ENCODE measurements at places on chromosomes 2 and 18.

DNA sequence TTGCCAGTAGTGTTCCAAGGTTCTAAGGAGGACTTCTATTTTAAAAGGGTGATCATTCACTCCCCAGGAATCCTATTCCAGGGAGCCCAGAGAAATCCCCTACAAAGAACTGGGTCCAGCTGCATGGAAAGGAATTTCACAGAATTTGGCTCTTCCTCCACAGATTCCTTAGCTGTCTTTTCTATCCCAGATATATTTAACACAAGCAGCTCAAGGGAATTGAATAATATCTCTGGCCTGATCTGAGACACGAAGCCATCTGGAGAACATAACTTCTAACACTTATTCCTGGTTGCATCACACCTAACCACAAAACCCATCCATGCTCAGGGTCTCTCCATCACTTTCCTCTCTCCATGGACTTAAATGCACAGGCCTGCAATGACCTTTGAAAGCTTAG, 306.7 kb upstream of the ACVR2A start:
- DNase-seq: no peak

DNA sequence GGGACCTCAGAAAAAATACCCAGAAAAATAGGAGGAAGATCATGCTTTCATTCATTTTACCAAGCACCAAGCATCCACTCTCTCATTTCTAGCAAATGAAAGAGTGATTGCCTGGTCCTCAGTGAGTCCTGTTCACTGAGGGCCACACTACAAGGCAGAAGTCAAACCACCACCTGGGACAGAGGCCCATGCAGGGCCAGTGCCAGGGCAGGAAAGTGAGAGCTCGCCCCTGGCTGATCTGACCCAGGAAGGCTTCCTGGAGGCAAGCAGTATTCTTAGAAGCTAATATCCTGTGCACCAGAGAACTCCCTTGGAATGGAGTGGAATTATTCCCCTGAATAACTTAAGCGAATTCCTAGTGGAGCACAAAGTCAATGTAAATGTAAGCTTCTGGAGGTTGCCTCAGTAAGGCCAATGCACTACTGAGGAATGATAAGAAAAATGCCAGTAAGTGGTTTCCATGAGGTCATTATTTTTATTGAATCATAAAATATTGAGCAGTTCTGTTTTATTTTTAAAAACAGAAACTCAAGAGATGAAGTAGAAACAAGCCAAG, 191.6 kb upstream of the ID2 start:
- no peak for DNase-seq

- no peak for DNase-seq
These were observed 12.0 kb downstream of the GLI2 start for GRCh38 chr2:120747706-120748105.

DNA sequence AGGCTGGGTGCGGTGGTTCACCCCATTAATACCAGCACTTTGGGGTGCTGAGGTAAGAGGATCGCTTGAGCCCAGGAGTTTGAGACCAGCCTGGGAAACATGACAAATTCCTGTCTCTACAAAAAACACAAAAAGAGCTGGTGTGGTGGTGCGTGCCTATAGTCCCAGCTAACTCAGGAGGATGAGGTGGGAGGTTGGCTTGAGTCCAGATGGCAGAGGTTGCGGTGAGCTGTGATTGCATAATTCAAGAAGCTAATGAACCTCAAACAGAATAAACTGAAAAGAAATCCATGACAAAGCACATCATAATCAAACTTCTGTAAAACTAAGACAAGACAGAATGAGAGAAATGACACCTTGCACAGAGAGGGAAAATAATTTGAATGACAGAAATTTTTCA, 54.8 kb downstream of the SEMA4F start:
- no peak for DNase-seq

DNA sequence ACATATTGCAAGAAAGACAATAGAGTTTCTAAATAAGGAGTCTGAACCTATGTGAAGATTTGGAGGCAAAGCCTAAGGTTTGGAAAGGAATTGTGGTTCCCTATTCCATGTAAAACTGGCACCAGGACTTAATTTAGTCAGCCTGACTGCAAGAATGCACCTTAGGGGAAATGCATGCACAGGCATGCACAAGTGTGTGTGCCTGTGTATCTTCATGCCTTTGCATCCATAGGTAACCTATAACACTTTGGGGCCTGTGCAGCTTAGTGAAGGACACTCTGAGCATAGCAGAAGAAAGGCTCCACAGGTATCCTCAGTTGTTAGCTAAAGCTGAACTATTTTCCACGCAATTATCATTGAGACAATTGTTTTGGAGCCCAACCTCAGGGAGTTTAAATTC, 73.4 kb downstream of the RPRM start:
- no peak for DNase-seq

- no peak for DNase-seq
These were observed 5.0 kb downstream of the MREG start for GRCh38 chr2:216008387-216008786.

DNA sequence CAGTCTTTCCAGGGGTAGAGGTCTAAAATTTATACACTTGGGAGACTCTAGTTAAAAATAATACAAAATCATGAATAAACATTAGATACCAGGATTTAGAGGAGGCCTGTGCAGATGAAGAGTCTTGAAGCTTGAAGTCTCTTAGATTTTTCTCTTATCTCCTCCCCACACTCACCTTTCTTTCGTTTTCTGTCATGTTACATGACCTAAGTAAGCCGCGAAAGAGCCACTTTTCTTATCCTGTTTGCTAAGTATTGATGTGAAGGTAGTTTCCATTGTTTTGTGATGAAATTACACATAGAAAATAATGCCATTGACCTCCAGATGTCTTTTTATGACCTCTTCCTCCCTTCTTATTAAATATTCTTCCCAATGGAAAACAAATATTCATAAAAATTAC, 367.8 kb downstream of the LRRTM1 start:
- DNase-seq: no peak

DNA sequence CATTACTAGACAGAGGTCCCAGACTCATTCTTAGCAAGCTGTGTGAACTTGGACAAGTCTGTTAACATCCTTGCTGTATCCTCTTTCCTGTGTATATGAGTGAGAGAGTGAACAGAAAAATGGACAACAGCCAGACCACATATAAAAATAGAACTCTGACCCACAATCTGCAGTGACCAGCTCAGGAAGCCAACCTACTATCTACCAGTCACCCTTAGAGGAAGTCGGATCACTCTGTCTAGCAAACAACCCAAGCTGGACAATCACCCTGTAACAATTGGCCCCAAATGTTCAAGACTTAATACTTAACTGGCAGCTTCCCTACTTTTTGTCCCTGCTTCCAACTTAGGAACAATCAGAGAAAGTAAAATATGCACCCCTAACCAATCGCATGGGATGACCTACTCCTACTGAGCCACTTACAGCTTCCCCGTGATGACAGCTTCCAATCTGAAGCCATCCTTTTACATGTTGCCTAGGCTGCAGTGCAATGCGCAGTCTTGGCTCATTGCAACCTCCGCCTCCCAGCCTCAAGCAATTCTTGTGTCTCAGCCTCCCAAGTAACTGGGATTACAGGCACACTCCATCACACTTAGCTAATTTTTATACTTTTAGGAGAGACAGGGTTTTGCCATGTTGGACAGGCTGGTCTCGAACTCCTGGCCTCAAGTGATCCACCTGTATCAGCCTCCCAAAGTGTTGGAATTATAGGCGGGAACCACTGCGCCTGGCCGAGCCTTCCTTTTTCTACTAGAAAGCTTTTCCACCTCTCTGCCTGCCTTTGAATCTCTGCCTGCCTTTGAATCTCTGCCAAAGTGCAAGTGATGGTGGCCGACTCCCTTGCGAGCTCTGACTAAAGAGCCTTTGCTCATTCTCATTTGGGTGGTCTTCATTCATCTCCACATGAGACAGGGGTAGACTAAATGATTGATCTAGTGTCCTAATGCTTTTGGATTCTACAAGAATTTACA, 158.3 kb upstream of the NDUFV2 start:
- DNase-seq: no peak

GRCh38 chr2:16279201-16279570, 338.8 kb downstream of the MYCN start:
- DNase-seq: no peak

DNA sequence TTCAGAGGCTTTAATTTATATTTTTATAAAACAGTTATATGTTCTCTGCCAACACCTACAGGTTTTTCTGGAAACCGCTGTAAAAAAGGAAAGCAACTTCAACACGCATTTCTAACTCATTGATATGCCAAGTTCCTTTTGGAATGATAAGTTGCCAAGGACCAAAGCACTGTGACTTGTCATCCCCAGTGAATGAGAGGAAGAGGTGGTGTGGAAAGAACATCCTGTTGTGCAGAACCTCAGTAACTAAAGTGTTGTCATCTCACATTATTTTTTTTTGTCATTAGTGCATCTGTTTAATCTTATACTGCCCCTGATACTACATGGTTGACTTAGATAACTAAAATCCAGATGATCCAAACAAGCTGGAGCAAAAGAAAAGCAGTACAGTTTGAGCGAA, 96.0 kb upstream of the NEUROD1 start:
- DNase-seq: no peak

- DNase-seq: peak; percentile 31
These were observed at the start of gene SLC30A3 for GRCh38 chr2:27262379-27263286. Gene SLC30A3 (minus strand): TSS chr2:27263047. CDS start chr2:27262906, 141 bp downstream.

Measured in stimulated activated CD8-positive, alpha-beta memory T cell treated with anti-CD3 and anti-CD28 coated beads, Interleukin-4, amount 100 ng/mL, for 1 hour (primary cell).